ENCODE measurements at places on chromosomes 1 and 21.
A peak's percentile ranks its signal among the peaks of the same experiment; 100 is the strongest.

- DNase-seq, result no peak
Observed at GRCh38 chr1:222843469-222844410, 28.9 kb downstream of the DISP1 start.

GRCh38 chr1:242128951-242129502 is 130.1 kb upstream of the MAP1LC3C start:
- DNase-seq, result no peak

DNA sequence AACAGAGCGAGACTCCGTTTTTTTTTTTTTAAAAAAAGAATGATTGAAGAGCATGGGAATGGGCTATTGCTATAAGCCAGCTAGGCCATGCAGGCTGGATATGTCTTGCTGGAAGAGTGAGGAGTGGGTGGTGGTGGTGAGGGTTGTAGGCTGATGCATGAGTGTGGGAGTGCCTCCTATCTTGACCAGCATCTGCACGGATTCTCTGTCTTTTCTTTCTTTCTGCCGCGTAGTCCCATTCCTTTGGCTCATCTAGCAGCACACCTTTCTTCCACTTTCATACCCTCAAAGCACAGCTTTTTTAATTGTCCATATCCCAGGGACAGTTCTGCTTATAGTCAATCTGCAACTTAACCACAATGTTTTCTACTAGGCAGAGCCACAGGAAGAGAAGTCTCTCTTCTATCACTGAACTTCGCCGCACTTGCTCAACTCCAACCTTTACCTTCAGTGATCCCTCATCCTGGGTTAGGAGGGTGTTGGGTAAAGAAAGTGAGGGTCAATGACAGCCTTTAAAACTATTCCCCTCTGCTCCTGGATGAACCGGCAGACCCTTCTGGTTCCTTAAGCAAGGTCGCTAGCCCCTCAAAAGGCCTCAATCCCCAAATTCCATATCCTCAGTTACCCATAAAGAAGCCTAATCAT is 15.2 kb downstream of the ADCY10 start:
- no peak for DNase-seq

DNA sequence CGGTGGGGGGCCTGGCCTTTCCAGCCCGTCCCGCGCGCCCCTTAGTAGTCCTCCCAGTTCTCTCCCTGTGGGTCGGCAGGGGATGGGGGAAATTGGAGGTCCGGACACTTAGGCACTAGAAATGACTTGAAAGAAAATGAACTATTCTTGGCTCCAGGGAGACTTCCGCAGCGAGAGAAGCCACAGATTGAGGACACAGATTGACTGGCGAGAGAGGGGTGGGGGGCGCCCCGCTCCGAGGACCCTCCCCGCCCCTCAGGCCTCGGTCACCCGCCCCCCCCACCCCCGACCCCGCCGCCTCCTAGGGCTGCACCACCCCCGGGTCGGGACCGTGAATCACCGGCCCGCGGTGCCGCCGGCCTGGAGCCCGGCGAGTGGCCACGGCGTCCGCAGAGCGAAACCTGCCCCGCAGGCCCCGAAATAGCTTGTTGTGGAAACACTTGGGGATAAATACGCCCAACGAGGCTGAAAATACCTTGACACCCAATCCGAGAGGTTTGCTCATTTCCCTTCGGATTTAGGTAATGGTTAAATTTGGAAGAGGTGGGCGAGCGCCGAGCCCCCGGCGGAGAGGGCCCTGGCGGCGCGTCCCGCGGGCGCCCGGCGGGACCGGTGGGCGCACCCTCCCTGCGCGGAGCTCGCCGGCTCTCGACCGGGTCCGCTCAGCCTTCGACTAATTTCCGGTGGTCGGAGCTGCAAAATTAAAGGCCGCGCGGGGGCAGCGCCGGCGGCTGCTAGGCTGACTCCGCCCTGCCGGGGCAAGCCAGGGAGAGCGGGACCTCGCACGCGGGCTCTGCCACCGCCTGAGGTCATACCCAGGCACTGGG is at the start of gene GFI1:
Gene GFI1 (minus strand): TSS at position 675 of the 827 bp plus-strand sequence. CDS start 3,438 bp downstream, outside the sequence.
- peak; percentile 78 for DNase-seq

GRCh38 chr1:117093091-117093534 is 28.4 kb downstream of the TRIM45 start:
- DNase-seq, result peak; percentile 14

GRCh38 chr1:31760471-31761470 is 3.4 kb downstream of the ADGRB2 start:
- DNase-seq, result peak; percentile 53

- DNase-seq, result no peak
Observed at GRCh38 chr1:229408458-229409037, 25.3 kb downstream of the ACTA1 start.

- DNase-seq, result no peak
Observed at GRCh38 chr1:179937668-179938254, 16.8 kb upstream of the CEP350 start.

DNA sequence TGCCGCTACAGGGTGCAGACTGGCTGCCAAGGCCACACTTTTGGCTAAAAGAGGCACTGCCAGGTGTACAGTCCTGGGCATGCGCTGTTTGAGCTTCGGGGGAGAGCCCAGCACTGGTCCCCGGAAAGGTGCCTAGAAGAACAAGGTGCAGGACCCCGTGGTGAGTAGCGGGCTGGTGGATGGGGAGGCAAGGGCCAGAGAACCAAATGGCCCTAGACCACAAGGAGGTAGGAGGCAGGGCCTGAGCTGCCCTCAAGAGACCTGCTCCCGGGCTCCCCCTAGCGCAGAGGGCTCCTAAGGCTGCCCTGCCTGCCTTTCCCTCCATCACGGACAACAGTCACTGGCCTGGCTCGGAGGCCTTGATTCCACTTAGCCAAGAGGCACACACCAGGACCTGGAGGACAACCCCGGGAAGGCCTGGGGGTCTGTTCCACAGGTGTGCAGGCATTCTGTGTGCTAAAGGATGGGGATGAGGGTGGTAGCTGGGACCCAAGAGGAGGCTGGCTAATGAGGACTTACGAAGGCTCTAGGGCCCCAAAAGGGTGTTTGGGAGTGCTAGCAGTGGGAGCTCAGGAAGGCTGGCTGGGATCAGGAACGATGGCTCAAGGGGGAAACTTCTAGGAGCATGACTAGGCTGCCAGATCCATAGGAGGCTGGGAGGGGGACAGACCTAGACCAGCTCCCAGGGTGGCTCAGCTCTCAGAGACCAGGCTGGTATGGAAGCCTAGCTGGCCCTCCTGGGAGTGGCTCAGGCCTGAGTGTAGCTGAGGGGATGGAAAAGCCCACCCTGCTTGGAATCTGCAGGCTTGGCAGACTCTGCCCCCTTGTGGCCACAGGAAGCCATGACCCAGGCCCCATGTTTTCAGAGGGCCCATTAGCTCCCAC is 742 bp downstream of the ARTN start:
- peak; percentile 72 for DNase-seq

DNA sequence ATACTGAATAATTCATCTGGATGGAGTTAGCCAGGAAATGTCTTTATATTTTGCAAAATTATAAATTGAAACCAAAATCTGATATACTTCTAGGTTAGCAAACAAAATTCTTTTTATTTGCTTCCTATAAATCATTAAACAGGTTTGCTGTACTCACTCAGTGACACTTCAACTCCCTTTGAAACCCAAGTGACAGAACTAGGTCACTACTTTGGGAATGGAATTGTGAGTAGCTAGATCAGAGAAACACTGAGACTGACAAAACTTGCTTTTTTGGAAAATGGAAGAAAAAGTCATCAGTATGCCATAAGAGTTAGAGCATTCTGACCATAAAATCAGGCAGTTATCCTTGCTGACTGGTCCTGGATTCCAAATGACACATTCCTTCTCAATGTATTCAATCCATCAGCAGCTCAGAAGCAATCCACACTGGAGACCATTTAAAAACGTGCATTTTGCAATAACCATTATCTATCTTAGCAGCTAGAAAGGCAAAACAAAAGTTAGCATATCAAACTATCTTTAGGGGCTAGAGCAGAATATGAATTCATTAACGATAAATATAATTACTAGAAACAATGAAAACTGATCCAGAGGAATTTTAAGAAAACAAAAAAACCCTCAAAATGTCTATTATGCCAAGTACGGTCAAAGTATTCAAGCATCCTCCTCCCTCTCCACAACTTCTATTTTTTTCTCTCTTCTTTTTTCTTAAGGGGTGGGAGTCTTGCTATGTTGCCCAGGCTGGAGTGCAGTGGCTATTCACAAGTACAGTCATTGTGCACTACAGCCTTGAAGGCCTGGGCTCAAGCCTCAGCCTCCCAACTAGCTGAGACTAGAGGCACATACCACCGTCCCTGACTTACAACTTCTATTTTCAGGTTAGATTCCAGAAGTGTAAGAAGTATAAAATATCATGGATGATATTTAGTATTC is 60.1 kb downstream of the HNRNPR start:
- no peak for DNase-seq

DNA sequence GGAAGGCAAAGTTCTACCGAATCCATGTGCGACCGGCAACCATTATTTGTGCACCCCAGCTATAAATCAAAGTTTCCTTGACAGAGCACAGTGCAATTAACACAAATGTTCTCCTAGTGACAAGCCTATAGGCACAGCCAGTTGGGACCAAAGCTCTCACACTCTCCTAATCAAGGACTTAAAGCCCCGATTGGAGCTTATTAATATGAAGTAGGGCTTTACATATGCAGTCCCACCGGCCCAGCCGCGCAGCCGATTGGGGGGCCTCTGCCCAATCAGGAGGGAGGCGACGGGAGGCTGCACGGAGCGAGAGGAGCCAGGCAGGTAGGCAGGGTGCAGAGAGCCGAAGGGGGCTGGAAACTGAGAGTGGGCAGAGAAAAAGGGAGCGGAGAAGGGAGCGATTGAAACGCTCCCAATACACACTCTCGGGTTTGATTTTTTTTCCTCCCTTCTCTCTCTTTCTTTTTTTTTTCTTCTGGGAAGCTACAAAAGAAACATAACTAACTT is at the start of gene ESRRG:
Gene ESRRG (minus strand): TSS at position 156 of the 507 bp plus-strand sequence. CDS start 130 bp downstream, at position 26.
- peak; percentile 59 for DNase-seq

DNA sequence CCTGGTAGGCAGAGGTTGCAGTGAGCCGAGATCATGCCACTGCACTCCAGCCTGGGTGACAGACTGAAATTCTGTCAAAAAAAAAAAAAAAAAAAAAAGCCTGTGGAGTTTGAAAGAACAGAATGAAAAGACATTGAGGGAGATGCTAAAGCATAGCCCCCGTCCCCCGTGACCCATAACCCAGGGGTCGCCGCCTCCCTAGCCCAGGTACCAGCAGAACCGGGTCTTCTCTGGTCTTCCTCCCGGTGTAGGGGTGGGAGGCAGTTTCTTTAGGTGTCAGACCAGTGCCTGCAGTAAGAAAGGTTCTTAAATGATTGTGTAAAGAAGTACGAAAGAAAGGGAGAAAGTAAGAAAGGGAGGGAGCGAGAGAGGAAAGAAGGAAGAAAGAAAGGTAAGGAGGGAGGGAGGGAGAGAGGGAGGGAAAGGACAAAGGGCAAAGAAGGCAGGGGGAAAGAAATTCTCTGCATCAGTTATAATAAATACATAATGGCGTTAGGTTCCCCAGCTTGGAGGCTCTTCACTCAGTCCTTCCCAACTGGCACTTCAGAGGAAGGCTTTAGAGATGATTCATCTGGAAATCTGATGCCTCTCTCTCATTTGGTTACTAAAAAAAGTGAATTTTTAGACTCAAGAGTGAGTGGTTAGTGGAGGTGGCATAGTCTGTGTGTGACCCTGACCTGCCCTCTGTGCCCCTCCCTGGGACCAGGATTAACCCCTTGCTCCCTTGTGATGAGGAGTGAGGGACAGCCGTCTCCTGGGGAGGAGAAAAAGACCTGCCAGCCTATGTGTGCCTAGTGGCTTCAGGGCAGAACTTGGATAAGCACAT is 1.1 kb downstream of the IL24 start:
- DNase-seq, result no peak

GRCh38 chr1:243287652-243288051 is 31.8 kb downstream of the SDCCAG8 start:
- DNase-seq, result no peak

GRCh38 chr21:15978215-15978738 is 248.5 kb downstream of the USP25 start:
- DNase-seq, result no peak

DNA sequence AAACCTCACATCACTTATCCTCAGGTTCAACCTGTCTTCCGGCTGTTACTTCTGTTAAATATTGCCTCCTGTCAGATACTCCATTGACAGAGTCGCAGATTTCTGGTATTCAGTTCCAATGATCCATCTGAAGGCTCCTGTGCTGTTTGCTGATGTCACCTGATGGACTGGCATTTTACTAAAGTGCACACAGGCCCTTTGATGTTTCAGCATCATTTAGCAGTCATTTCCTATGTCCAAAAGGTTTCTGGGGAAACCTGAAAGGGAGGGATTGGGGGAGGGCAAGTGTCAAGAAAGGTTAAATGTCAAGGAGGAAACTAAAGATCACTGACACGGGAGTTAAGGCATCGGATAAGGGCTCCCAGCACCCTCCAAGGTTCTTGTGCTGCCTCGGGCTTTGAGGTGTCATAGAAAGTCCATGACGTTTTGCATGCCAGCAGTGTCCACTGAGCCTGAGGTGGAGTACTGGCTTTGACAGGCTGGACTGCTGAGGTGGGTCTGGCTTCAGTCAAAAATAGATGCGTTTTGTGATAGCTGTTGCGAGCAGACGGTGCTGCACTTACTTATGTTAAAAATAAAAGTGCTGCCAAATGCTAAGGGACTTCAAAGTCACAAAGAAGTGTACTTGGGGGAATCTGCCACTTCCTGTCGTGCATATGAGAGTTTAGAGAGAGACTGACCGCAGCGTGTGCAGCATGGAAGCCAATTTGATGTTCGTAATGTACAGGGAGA is 30.8 kb downstream of the XCL2 start:
- no peak for DNase-seq

DNA sequence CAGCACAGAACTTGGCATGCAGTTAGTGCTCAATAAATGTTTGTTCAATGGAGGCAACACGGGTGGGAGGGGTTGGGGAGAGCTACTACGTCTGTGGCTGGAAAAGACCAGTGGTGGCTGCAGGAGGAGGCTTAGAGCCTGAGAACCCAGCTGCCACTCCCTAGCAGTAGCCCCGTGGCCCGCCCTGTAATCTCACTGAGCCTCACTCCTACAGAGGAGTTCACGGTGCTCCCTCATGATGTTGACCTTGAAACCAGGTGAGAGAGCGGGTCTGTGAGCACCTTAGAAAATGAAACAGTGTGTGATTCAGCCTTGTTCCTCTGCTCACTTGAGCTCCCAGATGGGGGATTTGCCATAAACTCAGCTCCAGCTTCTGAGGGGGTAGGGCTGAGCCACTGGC is 299.6 kb downstream of the NPHP4 start:
- no peak for DNase-seq

GRCh38 chr1:230839173-230839572 is 29.1 kb downstream of the C1orf198 start:
- DNase-seq, result no peak

- no peak for DNase-seq
Observed at GRCh38 chr21:30917557-30917956, 36.2 kb upstream of the KRTAP11-1 start.

DNA sequence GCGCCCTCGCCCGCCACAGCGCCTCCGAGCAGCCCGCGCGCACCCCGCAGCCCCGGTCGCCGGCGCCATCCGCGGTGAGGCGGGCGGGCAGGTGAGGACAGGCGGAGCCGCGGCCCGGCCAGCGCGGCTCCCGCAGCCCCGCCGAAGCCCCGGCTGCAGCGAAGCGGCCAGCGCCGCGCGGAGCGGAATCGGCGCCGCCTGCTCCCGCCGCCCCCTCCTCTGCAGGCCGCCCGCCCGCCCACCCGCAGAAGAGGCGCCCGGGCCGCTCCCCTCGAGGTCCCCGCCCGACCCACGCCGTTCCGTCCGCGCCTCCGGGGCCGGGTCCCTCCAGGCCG is 1.3 kb downstream of the PRDM16 start:
- no peak for DNase-seq

- DNase-seq, result no peak
Observed at GRCh38 chr1:236673289-236673919, 12.9 kb upstream of the ACTN2 start.

- DNase-seq, result no peak
Observed at GRCh38 chr1:116944613-116945012, 34.9 kb downstream of the PTGFRN start.

All from body of pancreas (tissue), 4 donors.